ENCODE measurements at places on chromosomes 7 and 10. TPM values are rescaled to one million over a fixed set of nuclear protein-coding genes. Genes with fewer than 3 reads are reported as not detected.
A peak's percentile ranks its signal among the peaks of the same experiment; 100 is the strongest.

GRCh38 chr10:20343036-20343435, 526.8 kb downstream of the PLXDC2 start:
- no peak for DNase-seq

GRCh38 chr10:12490963-12491362, 141.6 kb downstream of the CAMK1D start:
- peak; percentile 1 for DNase-seq

- DNase-seq = no peak
These were observed 80.7 kb upstream of the PALS2 start for GRCh38 chr7:24492576-24492975.

- DNase-seq = no peak
These were observed 54.2 kb downstream of the RBM33 start for GRCh38 chr7:155698633-155699032.

DNA sequence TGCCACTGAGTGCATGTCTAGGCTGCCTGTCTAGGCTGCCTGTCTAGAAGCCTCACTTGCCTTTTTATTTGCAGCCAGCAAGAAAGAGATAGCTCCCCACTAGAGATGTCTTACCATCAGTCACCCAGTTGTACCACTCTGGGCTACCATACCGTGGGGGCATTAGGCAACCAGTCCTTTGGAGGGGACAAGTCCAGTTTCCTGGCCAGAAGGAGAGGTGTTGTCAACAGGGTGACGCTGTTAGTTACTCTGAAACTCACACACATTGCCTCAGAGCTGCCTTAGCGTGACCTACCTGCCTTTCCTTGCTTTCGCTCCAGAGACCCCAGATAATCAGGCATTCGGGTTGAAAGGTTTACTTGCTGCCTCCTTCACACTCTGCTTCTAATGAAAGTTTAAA, 155.4 kb downstream of the CELF2 start:
- DNase-seq = no peak

DNA sequence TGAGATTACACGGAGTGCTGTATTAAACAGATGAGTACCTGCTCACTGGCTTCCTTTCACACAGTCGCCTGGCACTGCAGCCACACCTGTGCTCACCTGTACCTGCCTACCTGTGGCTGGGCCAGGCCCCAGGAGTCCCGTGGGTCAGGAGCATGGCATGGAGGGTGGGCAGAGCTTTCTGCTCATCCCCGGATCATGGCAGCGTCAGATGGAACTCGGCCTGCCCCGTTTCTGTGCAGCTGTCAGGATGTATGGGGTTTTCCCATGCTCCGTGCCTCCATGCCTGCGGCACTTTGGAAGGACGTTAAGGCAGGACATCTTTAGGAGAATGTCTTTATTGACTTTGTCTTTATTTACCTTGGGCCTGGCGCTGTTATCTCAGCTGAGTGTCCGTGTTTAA, 112.2 kb downstream of the MGMT start:
- DNase-seq = no peak

DNA sequence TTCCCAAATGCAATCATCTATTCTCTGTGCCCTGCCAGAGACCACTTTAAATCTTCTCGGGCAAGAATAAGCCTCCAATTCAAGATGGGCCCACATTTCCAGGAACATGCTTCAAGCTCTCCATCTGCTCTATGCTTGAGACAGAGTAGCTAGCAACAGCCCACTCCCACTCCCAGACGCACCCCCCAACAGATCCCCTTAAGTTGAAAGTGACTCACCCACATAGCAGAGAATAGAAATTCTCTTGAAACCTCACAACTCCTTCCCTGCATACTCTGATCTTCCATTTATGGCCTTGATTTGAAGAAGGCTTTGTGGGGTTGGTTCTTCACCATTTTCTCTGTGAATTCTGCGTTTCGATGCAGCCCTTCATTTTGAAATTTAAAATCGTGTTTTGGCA, 604.0 kb downstream of the INHBA start:
- no peak for DNase-seq

DNA sequence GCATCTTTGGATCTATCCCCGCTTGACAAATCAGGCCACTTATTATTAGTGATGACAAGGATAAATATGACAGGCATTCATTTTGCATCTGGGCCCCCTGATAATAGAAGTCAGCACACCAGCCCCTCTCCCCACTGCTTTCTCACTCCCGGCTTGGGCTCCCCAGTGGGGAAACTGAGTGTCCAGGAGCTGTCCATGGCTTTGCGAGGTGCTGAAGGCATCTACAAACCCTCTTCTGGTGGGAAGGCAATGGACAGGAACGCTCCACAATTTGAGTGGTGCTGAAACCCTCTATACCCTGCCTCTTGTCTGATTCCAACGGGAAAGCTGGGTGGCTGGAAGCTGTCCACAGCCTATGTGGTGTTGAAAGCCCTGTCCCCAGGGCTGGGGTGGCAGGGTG, 61.7 kb upstream of the PCBD1 start:
- DNase-seq = no peak

- peak; percentile 17 for DNase-seq
These were observed 63.5 kb downstream of the CFAP46 start for GRCh38 chr10:132878730-132879407.

DNA sequence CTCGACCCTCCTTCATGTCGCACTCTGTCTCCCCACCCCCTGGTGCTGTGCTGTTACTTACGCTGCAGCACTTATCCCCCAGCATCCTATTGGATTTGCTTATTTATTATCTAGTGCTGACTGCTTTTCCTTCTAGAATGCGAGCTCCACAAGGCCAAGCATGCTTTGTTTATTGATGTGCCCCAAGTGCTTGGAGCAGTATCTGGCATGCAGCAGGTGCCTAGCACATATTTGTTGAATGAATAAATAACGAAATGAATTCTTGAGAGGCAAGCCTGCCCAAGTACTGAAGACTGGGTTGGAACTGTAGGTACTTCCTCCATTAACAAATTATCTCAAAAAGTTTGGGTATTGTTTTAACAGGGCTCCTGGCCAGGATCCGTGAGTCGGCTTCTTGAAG, 24.8 kb upstream of the ZNF32 start:
- DNase-seq = no peak

DNA sequence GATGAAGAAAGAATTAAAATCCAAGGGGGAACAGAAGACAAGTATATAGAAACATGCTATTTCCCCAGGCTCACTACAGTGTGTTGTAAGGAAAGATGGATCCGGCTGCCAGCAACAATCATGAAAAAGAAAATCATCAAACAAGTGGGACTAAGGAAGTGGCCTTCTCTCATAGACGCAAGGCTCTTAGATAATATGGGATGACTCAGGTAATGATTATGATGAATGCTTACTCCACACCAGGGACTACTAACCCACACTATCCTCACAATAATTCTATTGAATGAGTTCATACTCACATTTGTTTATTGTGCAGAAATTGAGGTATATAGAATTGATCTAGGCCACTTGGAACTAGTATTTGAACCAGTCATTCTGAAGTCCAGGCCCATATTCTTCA, 111.2 kb upstream of the BET1 start:
- DNase-seq = no peak

- DNase-seq = no peak
These were observed 80.7 kb downstream of the ZNF365 start for GRCh38 chr10:62454687-62455397.

- no peak for DNase-seq
These were observed 59.4 kb upstream of the COL13A1 start for GRCh38 chr10:69742356-69742695.

DNA sequence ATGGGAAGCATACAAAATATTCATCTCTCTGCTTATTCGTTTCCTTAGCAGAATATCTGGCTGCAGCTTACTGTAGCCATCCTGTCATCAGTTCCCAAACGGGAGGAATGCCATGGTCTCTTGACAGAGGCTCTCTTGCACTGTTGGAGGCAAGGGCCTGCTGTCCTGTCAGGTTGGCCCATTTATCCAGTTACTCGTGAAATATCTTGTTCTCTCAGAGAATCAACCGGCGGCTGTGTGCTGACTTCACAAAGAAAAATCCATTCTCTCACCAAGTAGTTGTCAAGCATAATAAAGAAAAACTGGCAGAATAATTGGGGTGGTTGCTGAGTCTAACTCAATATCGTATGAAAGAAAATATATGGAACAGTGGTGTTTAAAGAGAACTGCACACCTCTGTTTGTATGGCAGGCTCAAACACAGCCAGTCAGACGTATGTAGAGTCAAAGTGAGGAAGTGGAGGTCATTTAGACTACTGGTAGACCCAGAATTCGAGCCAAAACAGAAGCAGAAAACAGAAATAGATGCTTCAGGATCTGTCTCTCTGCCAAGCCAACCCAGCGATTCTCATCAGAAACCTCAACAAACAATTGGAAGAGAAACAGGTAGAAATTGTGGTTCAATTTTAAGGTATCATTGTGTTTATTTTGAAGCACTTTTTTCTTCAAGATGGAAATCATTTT, 349.2 kb upstream of the PRKCQ start:
- no peak for DNase-seq

DNA sequence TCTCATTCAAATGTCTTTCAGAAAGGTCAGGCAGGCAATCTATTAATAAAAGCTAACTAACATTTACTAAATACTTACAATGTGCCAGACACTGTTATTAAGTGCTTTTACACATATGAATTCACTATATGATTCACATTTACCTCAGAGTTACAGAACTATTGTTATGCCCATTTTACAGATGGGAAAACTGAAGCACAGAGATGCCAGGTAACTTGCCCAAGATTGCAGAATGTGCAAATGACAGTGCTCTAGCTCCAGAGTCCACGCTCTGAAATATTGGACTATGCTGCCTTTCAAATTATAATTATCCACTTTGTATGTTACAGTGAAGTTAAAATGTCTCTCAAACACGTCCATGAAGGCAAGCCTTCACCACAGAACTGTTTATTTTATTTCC, 22.0 kb downstream of the UPF2 start:
- DNase-seq = no peak

GRCh38 chr10:74104996-74105395, 45.6 kb downstream of the AP3M1 start:
- no peak for DNase-seq

DNA sequence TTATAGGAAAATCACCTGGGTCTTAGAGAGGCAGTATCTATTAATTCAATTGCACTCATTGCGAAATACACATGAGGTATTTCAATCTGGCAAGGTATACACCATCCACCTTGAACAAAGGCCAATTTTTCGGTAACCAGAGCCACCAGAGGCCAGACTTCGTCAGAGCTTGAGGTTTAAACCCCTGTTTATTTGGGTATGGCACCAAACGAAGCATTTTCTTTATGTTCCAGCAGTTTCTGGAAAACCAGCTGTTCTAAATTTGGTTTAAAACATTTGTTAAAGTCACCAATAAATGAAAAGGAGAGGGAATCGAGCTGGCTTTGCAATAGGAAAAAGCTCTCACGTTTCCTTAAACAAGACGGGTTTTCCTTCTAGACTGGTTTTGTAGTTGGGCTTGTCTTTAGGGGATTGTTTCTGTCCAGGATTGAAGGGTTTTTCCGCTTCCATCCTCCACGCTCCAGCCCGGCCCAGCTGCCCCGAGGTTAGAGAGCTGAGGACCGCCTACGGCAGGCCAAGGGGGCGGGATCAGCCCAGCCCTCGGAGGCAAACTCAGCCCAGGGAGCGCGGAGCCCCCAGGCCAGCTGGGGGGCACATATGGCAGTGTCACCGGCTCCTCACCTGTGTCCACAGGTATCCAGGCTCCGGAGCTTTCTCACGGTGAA, 539.4 kb upstream of the MGMT start:
- DNase-seq = no peak

DNA sequence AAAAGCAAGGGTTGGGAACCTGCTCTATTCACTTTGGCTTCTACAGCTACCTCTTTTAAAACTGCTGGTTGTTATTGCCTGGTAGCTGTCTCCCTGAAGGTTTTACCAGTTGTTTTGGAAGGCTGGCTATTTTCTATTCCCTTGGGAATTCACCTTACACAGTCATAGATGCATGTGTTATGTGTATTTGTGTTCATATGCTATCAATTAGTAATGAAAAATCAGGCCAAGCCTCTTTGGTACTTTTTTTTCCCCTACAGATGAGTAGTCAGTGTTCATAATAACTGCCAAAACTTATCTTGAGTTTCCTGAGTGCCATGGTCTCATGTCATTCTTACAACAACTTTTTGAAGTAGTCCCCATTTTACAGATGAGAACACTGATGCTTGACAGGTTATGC, 738.0 kb upstream of the GALNT17 start:
- no peak for DNase-seq

DNA sequence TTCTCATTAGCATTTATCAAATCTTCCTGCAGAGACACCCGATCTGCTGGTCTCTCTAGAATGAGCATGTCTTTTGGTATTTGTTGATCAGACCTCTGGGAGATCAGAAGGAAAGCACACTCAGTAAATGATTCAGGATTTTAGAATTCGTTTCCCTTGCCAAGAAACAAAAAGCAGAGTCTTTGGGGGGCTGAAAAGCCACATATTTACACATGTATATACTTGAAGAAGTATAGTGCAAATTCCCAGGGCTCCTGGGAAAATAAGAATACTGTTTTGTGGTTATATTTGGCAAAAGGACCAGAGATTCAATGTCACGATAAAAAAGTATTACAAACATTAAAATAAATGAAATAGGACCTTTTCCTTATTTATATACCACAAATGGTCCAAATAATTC, 100.2 kb downstream of the AGMO start:
- DNase-seq = no peak

DNA sequence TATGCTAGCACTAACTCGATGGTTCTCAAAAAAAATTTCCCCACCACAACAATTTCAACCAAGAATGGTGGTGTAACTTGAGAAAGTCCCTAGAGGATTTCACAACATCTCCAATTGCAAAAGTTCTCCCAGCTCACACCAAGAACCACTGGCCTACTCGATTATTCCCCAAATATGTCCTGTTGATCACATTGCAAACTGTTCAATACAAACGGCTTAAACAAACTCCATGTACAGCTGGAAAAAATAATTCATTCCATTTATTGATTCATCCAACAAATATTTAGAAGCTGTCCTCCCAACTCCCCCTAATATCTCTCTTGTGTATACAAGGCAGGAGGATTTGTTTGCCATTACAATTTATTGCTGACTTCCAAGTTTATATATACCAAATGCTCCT, 19.1 kb downstream of the TMEM176B start:
- no peak for DNase-seq

- DNase-seq = no peak
These were observed 64.8 kb downstream of the OAT start for GRCh38 chr10:124353896-124354295.

EFCAB10 gene
- total RNA-seq = not detected

SDHAF3 gene
- total RNA-seq = 6.5 TPM

SHOC2 gene
- total RNA-seq = 62.5 TPM

CARD11 gene
- 1.9 TPM for total RNA-seq

FKBP9 gene
- 193 TPM for total RNA-seq

OR2A42 gene
- not detected for total RNA-seq

GRM3 gene
- total RNA-seq = not detected

UTF1 gene
- not detected for total RNA-seq

ADIRF gene
- 520 TPM for total RNA-seq

OPALIN gene
- not detected for total RNA-seq

ENTPD1 gene
- 77.8 TPM for total RNA-seq
